Activated naive CD4-positive, alpha-beta T cell treated with anti-CD3 and anti-CD28 coated beads, Interleukin-2, amount 10 ng/mL, durations not matched to agents 7 days and 5 days (primary cell): ENCODE measurements at places on chromosomes 5 and 9.

- H3K27me3 ChIP-seq, result no peaks in the 10 kb centered on the region
- no peaks in the 10 kb centered on the region for H3K36me3 ChIP-seq
- H3K4me3 ChIP-seq, result no peak overlapping the region
- H3K27ac ChIP-seq, result no peak overlapping the region
- DNase-seq, result no peak
- no peaks in the 10 kb centered on the region for H3K4me1 ChIP-seq
These were observed 500.2 kb upstream of the NUDT12 start for GRCh38 chr5:104062621-104063377.

- DNase-seq, result no peak
- H3K4me3 ChIP-seq, result no peak overlapping the region
These were observed 16.0 kb upstream of the TMEM171 start for GRCh38 chr5:73104326-73104725.

GRCh38 chr5:138974227-138975063 lies 99.3 kb upstream of the LRRTM2 start:
- H3K36me3 ChIP-seq, result no peaks in the 10 kb centered on the region
- no peak for DNase-seq
- peaks cover 8% of the 10 kb centered on the region for H3K4me1 ChIP-seq
- no peak overlapping the region for H3K27ac ChIP-seq
- peaks cover 3% of the 10 kb centered on the region for H3K27me3 ChIP-seq

DNA sequence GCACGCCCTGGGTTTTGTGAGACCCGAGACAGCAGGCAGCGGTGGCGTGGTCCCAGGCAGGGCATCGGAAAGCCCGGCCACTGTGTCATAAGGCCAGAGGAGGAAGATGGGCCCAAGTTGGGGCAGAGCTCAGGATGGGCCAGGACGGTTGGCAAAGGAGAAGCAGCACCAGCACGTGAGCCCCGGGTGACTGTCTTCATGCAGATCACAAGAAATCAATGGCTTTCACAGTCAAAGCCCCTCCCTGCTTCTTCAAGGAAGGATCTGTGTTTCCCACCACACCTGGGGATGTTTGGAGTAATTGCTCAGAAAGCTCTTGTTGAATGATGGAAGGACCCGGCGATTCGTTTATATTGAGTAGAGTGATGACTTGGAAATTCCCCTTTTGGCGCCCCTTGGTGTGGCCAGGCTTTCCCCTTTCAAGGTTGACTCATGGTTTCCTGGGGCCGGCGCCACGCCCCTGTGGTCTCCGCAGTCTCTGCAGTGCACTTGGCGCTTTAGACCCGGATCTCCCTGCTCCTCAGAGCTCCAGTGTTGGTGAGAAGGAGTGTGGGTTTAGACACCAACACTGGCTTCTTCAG lies 52.1 kb downstream of the IL31RA start:
- H3K4me3 ChIP-seq, result peak overlapping the region; percentile 24
- H3K36me3 ChIP-seq, result no peaks in the 10 kb centered on the region
- no peak overlapping the region for H3K27ac ChIP-seq

GRCh38 chr9:16689351-16689938 lies 181.0 kb downstream of the BNC2 start:
- no peaks in the 10 kb centered on the region for H3K36me3 ChIP-seq
- H3K27me3 ChIP-seq, result no peaks in the 10 kb centered on the region

- no peak for DNase-seq
- H3K36me3 ChIP-seq, result no peaks in the 10 kb centered on the region
- peaks cover 18% of the 10 kb centered on the region for H3K27me3 ChIP-seq
- no peak overlapping the region for H3K27ac ChIP-seq
- H3K4me1 ChIP-seq, result peaks cover 4% of the 10 kb centered on the region
These were observed 38.3 kb downstream of the SLC6A3 start for GRCh38 chr5:1406681-1407640.
